ENCODE measurements at places on chromosomes 5 and 9. TPM values are rescaled to one million over a fixed set of nuclear protein-coding genes. Genes with fewer than 3 reads are reported as not detected.

GRCh38 chr9:114561771-114562170, 25.8 kb upstream of the ATP6V1G1 start:
- H3K27me3 ChIP-seq = no peaks in the 10 kb centered on the region
- DNase-seq = no peak
- no peak overlapping the region for H3K27ac ChIP-seq
- no peaks in the 10 kb centered on the region for H3K36me3 ChIP-seq
- H3K4me3 ChIP-seq = no peak overlapping the region

- DNase-seq = no peak
- no peaks in the 10 kb centered on the region for H3K4me1 ChIP-seq
- H3K27me3 ChIP-seq = no peaks in the 10 kb centered on the region
- H3K27ac ChIP-seq = no peak overlapping the region
- H3K4me3 ChIP-seq = no peak overlapping the region
Measured at GRCh38 chr9:100884518-100884917, 144.0 kb upstream of the PLPPR1 start.

DNA sequence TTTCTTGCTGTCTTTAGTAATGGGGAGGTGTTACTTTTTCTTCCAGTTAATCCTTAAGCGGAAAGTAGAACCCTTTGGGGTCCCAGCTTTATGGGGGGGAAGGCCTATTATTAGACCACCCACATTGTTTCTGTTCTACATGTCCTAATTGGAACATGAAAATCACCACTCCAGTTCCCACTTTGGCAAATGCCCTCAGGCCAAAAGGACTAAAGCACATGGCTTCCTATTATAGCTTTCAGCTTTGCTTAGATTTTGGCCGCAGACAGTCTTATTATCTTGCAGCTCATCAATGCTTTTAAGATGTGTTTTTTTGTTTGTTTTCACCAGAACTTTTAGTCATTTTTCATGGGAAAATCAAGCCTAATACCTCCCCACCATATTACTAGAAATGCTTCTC, 296.8 kb upstream of the ANKH start:
- no peak overlapping the region for H3K27ac ChIP-seq
- DNase-seq = no peak
- no peaks in the 10 kb centered on the region for H3K4me1 ChIP-seq
- H3K4me3 ChIP-seq = no peak overlapping the region
- H3K27me3 ChIP-seq = no peaks in the 10 kb centered on the region

NR6A1 gene
- total RNA-seq = 0.66 TPM

ARHGEF39 gene
- total RNA-seq = 0.62 TPM

CAVIN4 gene
- total RNA-seq = 0.17 TPM

GRCh38 chr5:55608595-55609349, 74.0 kb upstream of the PLPP1 start:
- no peaks in the 10 kb centered on the region for H3K27me3 ChIP-seq
- no peak overlapping the region for H3K27ac ChIP-seq
- no peaks in the 10 kb centered on the region for H3K36me3 ChIP-seq
- H3K4me3 ChIP-seq = no peak overlapping the region
- no peaks in the 10 kb centered on the region for H3K4me1 ChIP-seq
- DNase-seq = no peak

- no peak for DNase-seq
- H3K36me3 ChIP-seq = no peaks in the 10 kb centered on the region
- H3K27ac ChIP-seq = no peak overlapping the region
Measured at GRCh38 chr9:111013250-111013649, 25.0 kb downstream of the LPAR1 start.

NPDC1 gene
- total RNA-seq = 0.39 TPM

LCN15 gene
- total RNA-seq = not detected

DNA sequence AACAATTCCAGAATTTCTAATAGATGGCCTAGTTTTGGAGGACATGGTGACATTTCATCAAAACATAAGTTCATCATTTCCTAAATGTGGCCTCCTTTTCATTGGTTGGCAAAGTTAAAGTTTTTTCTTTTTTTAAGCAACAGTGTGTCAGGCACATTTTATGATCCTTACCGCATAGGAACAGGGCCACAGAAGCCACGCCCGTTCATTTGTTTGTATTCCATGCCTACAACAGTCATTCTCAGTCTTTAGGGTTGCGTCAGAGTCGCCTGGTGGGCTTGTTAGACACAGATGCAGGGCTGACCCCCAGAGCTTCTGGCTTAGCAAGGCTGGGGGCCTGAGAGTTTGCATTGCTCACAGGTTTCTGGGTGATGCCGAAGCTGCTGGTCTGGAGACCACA, 130.2 kb downstream of the HSD17B3 start:
- H3K27me3 ChIP-seq = no peaks in the 10 kb centered on the region
- H3K4me3 ChIP-seq = no peak overlapping the region
- no peaks in the 10 kb centered on the region for H3K36me3 ChIP-seq
- no peaks in the 10 kb centered on the region for H3K4me1 ChIP-seq
- no peak for DNase-seq

GRCh38 chr5:107807431-107807830, 136.7 kb upstream of the EFNA5 start:
- H3K4me3 ChIP-seq = no peak overlapping the region
- H3K36me3 ChIP-seq = no peaks in the 10 kb centered on the region
- no peaks in the 10 kb centered on the region for H3K4me1 ChIP-seq
- DNase-seq = no peak
- H3K27me3 ChIP-seq = no peaks in the 10 kb centered on the region

- DNase-seq = no peak
- H3K27me3 ChIP-seq = no peaks in the 10 kb centered on the region
- no peak overlapping the region for H3K27ac ChIP-seq
- peaks cover 12% of the 10 kb centered on the region for H3K4me1 ChIP-seq
- no peaks in the 10 kb centered on the region for H3K36me3 ChIP-seq
- no peak overlapping the region for H3K4me3 ChIP-seq
Measured at GRCh38 chr5:143064676-143065075, 294.5 kb downstream of the ARHGAP26 start.

DNA sequence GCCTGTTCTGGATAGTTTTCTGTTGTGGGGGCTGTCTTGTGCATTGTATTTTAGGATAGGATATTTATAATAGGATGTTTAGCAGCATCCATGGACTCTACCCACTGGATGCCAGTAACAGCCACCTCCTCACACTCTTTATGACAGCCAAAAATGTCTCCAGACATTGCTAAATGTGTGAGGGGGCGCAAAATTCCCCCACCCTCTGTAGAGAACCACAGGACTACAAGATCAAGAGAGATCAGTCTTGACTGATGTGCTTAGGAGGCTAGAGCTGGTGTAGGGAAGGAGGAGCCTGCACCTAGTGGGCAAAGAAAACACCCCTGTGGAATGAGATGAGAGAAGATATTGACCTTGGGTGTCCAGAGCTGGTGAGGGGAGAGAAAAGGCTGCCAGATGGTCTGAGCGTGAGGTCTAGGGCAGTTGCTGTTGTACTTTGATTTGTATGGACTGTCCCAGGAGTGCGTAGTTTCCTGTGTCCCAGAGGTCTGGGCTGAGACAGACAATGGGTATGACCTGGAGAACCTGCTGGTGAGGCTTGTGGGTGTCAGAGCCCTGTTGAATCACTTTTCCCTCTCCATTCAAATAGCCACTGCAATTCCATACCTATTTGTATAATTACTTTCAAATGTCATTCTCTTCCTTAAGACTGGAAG, 16.3 kb downstream of the DAPK1 start:
- no peak overlapping the region for H3K4me3 ChIP-seq
- no peaks in the 10 kb centered on the region for H3K27me3 ChIP-seq
- H3K27ac ChIP-seq = no peak overlapping the region
- H3K36me3 ChIP-seq = no peaks in the 10 kb centered on the region

GRCh38 chr5:127664093-127664492, 15.2 kb downstream of the CTXN3 start:
- no peak overlapping the region for H3K27ac ChIP-seq
- H3K27me3 ChIP-seq = no peaks in the 10 kb centered on the region
- no peaks in the 10 kb centered on the region for H3K4me1 ChIP-seq
- no peak overlapping the region for H3K4me3 ChIP-seq
- no peak for DNase-seq
- H3K36me3 ChIP-seq = no peaks in the 10 kb centered on the region

GRCh38 chr9:88387036-88387551, 1.1 kb upstream of the SPIN1 start:
- H3K27ac ChIP-seq = no peak overlapping the region
- no peaks in the 10 kb centered on the region for H3K27me3 ChIP-seq
- peak overlapping the region; percentile 68 for H3K4me3 ChIP-seq
- no peak for DNase-seq
- H3K4me1 ChIP-seq = peaks cover 11% of the 10 kb centered on the region
- no peaks in the 10 kb centered on the region for H3K36me3 ChIP-seq

DNA sequence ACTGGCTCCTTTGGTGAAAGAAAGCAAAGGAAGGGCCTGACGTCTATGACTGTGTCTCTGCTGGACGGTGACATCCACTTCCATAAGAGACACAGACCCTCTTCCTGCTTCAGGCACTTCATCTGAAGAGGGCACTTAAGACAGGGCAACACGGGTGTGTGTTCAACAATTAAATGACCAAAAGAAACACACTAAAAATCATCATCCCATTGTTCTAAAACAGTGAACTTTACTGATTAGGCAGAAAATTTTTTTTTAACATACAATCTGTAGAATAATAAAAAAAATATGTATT, 58.5 kb downstream of the GOLM1 start:
- H3K27me3 ChIP-seq = no peaks in the 10 kb centered on the region
- H3K36me3 ChIP-seq = no peaks in the 10 kb centered on the region
- no peak for DNase-seq
- no peak overlapping the region for H3K4me3 ChIP-seq

SLC24A2 gene
- total RNA-seq = not detected

DNA sequence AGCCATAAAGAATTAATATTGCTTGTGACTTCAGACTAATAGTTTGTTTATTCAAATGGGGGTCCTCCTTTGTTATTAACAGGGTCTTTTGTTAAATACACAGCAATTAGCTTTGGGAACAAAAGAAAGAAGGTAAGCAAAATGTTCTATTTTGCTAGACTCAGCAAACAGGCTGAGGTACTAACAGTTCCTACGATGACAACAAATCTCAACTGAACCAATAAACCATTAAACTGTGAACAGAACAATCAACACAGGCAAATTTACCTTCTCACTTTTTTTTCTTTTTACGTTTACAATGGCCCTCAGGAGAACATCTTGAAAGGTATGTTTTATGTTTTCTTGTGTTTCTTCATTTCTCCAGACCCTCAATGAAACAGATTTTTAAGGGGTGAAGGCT, 207.2 kb downstream of the NFIB start:
- H3K4me1 ChIP-seq = no peaks in the 10 kb centered on the region
- no peak overlapping the region for H3K27ac ChIP-seq
- H3K36me3 ChIP-seq = no peaks in the 10 kb centered on the region
- H3K27me3 ChIP-seq = no peaks in the 10 kb centered on the region

DNA sequence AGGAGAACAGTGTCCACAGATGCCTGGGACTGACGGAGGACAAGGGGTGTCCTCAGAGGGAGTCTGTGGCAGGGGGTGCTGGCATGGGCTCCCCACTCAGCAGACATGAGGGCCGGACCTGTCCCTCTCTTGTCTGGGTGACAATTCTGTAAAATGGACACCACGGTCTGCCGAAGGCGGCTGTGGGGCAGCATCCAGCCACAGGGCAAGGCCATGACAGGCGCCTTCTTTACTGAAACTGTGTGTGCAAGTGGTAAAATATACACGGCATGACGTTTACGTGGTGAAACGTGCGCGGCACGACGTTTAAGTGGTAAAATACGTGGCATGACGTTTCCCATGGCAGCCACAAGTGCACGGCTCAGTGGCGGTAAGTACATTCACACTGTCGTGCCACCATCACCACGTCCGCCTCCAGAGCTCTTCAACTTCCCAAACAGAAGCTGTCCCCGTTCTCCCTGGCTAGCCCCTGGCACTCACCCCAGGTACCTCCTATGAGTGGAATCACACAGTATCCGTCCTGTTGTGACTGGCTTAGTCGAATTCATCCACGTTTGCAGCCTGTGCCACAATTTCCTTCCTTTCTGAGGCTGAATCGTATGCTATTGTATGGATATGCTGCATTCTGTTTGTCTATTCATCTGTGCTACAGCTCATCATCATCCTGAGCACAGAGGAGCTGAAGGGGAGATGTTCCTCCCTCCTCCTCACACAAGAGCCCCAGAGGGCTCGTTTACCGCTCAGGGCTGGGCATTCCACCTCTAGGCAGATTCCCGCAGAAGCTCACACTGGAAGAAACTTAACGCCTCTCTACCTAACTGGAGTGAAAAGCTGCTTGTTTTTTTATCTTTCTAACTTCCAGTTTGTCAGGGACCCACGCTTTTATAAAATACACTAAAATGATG, 52.5 kb downstream of the COL23A1 start:
- H3K27ac ChIP-seq = no peak overlapping the region
- H3K36me3 ChIP-seq = no peaks in the 10 kb centered on the region
- H3K4me3 ChIP-seq = no peak overlapping the region
- H3K4me1 ChIP-seq = no peaks in the 10 kb centered on the region

CCDC152 gene
- 4.2 TPM for total RNA-seq

DNA sequence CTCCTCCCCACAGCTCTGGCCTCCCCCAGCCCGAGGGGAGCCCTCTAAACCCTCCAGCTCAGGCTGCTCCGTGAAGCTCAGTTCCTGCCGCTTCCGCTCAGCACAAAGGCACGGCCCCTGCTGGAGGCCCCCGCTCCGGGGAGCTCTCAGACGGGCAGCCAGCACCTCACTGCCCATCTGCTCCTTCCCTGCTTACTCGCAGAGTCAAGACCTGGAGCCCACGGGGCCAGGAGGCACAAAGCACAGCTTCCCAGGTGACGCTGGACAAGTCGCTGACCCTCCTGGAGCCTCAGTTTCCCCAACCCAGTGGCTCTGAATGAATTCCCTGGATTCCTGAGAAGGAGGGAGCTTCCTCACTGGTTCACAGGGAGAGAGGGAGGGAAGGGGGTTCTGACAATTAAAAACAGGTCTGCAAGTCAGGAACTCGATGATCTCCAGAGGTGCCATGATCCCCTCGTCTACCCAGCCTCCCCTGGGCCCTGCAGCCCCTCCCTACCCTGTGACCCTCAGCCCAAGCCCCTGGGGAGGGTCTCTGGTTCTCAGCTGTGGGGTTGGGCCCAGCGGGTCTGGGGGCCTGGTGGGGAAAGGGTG, 36.2 kb downstream of the VAV2 start:
- H3K4me3 ChIP-seq = peak overlapping the region; percentile 45
- peaks cover 72% of the 10 kb centered on the region for H3K4me1 ChIP-seq
- H3K36me3 ChIP-seq = no peaks in the 10 kb centered on the region
- peak overlapping the region; percentile 94 for H3K27ac ChIP-seq

GRCh38 chr5:28743025-28743715, 1704.8 kb upstream of the CDH9 start:
- H3K36me3 ChIP-seq = no peaks in the 10 kb centered on the region
- no peak overlapping the region for H3K27ac ChIP-seq
- H3K4me1 ChIP-seq = no peaks in the 10 kb centered on the region
- DNase-seq = no peak
- H3K27me3 ChIP-seq = no peaks in the 10 kb centered on the region

CNTFR gene
- total RNA-seq = not detected

- peaks cover 5% of the 10 kb centered on the region for H3K4me1 ChIP-seq
- H3K4me3 ChIP-seq = no peak overlapping the region
- no peak overlapping the region for H3K27ac ChIP-seq
- H3K36me3 ChIP-seq = no peaks in the 10 kb centered on the region
- no peaks in the 10 kb centered on the region for H3K27me3 ChIP-seq
Measured at GRCh38 chr5:17431272-17432050, 66.6 kb upstream of the TAF11L2 start.
